ENCODE measurements at places on chromosomes 12 and 14. TPM values are rescaled to one million over a fixed set of nuclear protein-coding genes. Genes with fewer than 3 reads are reported as not detected.

GRCh38 chr12:85299053-85299452, 19.0 kb downstream of the ALX1 start:
- no peak overlapping the region for H3K27ac ChIP-seq
- no peak for DNase-seq
- H3K27me3 ChIP-seq, result no peaks in the 10 kb centered on the region

The RPS6KL1 gene
- total RNA-seq, result 3.6 TPM

- H3K27me3 ChIP-seq, result no peaks in the 10 kb centered on the region
- DNase-seq, result no peak
- no peak overlapping the region for H3K4me3 ChIP-seq
- H3K4me1 ChIP-seq, result no peaks in the 10 kb centered on the region
- H3K36me3 ChIP-seq, result no peaks in the 10 kb centered on the region
Observed at GRCh38 chr14:76584271-76584702, 177.0 kb upstream of the VASH1 start.

DNA sequence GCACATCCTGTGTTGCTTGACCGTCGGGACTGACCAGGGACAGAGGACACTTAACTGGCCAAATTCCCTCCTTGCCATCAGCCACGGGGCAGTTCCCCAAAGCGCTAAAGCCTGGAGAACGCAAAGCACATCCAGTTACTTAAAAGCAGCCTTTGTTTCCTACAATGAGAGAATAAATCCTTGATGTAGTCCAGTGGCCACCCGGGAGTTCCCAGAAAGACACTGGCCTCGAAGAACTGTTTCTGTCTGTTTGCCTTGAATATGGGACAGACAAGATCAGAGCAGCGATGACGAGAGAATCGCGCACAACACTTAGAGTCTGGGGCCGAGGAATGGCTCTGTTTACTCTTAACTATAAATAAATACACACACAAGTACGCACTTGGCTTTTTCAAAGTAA, 102.2 kb downstream of the TNFAIP2 start:
- DNase-seq, result no peak
- no peak overlapping the region for H3K4me3 ChIP-seq
- H3K27ac ChIP-seq, result no peak overlapping the region
- H3K36me3 ChIP-seq, result no peaks in the 10 kb centered on the region
- H3K4me1 ChIP-seq, result no peaks in the 10 kb centered on the region

The NPFF gene
- not detected for total RNA-seq

GRCh38 chr14:56102941-56103340, 15.3 kb upstream of the PELI2 start:
- H3K27ac ChIP-seq, result no peak overlapping the region
- H3K4me1 ChIP-seq, result no peaks in the 10 kb centered on the region
- H3K36me3 ChIP-seq, result no peaks in the 10 kb centered on the region
- H3K27me3 ChIP-seq, result peaks cover 13% of the 10 kb centered on the region
- no peak overlapping the region for H3K4me3 ChIP-seq
- no peak for DNase-seq

DNA sequence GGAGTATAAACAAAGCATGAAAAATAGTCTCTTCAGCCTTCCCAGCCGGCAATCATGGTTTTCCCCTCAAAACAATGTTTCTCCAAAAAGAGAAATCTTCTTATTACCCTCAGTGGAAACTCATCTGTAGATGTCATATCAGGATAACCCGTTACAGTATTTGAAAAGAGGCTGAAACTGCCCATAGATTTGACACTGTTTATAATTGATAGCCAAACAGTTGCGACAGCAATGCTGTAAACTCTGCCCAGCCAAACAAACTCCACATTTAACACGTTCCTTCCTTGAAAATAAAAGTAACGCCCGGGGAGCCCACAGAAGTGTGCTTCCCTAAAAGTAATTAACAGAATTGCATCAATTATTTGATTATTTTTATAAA, 201.3 kb upstream of the FOXN3 start:
- peaks cover 4% of the 10 kb centered on the region for H3K36me3 ChIP-seq
- DNase-seq, result no peak
- peak overlapping the region; percentile 85 for H3K4me3 ChIP-seq
- no peaks in the 10 kb centered on the region for H3K27me3 ChIP-seq

The FERMT2 gene
- total RNA-seq, result 1.9 TPM

DNA sequence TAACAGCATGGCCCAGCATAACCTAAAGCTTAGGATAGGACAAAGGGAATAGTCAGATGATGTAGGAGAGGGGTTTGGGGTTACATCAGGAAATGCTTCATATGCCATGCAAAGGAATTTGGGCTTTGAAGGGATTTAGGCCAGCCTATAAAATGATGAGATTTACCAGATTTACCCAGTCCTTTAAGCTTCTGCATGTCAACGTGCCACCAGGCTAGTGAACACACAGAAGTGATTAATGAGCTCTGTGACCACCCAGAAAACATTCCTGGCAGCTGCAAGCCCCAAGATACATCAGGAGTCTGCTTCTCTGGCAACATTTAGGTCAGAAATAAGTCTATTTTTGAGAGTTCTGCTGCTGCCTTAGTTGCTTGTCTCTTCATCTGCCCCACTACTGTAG, 118.3 kb downstream of the LRIG3 start:
- no peaks in the 10 kb centered on the region for H3K27me3 ChIP-seq
- H3K27ac ChIP-seq, result no peak overlapping the region
- H3K36me3 ChIP-seq, result no peaks in the 10 kb centered on the region
- no peak overlapping the region for H3K4me3 ChIP-seq

DNA sequence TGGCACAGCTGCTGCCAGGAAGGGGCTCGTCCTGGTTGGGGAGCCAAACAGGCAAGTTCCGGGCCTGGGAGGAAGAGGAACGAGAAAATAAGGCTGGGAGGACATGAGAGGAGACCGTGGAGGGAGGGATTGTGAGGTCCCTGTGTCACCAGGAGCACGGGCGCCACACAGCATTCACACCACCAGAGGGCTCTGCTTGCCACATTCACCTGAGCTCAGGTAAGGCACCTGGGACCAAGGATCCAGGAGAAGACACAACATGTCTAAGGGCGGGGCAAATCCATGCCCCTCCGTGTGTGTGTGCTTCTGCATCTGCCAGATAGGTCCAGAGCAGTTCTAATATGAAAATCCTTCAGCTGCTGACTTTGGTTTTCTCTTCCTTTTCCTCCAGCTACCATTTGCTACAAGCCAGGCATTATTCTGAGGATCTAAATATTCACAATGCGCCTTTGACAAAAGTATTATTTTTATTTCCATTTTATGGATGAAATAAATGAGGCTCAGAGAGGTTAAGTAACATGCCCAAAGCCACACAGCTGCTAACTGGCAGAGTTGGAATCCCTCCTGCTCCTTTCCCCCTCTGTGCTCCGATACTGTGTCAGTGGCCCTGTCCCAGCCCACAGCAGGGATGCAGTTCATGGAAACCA, 14.6 kb downstream of the RAPGEF3 start:
- no peaks in the 10 kb centered on the region for H3K36me3 ChIP-seq
- DNase-seq, result peak; percentile 62
- no peak overlapping the region for H3K27ac ChIP-seq

The LHX5 gene
- total RNA-seq, result not detected

DNA sequence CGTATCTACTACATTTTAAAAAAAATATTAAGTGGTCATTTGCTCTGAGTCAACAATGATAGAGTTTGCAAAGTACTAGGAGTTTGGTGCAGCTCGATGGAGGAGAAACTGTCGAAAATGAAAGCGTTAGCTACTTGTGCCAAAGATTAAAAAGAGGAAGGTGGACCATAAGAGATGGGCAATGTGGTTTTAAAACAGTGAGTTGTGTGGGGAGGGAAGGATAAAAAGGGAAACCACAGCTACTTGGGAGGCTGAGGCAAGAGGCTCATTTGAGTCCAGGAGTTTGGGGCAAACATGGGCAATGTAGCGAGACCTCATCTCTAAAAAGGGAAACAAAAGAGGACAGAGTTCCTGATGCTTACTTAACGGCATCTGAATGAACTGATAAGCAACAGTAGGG, 18.2 kb upstream of the STRAP start:
- no peak for DNase-seq
- peaks cover 6% of the 10 kb centered on the region for H3K4me1 ChIP-seq
- no peaks in the 10 kb centered on the region for H3K36me3 ChIP-seq
- H3K27me3 ChIP-seq, result peaks cover 37% of the 10 kb centered on the region
